ENCODE measurements at places on chromosomes 1 and 21. TPM values are rescaled to one million over a fixed set of nuclear protein-coding genes. Genes with fewer than 3 reads are reported as not detected.

The EFNA3 gene
- total RNA-seq: 0.59 TPM

The TEX35 gene
- total RNA-seq: not detected

The SYCP1 gene
- not detected for total RNA-seq

The FAM167B gene
- total RNA-seq: 0.20 TPM

The S100A7A gene
- not detected for total RNA-seq

The KLHDC7A gene
- total RNA-seq: not detected

The IL19 gene
- total RNA-seq: not detected

The TMPRSS3 gene
- not detected for total RNA-seq

The TSPEAR gene
- not detected for total RNA-seq

The SIM2 gene
- 1.8 TPM for total RNA-seq

The KRTAP13-2 gene
- total RNA-seq: not detected

The IVL gene
- not detected for total RNA-seq

The COQ8A gene
- total RNA-seq: 4.2 TPM

The LCE1E gene
- not detected for total RNA-seq

The PLEKHA6 gene
- total RNA-seq: 1.6 TPM

The NKAIN1 gene
- total RNA-seq: 2.8 TPM

The TOR1AIP1 gene
- total RNA-seq: 77.8 TPM

The SPRR4 gene
- not detected for total RNA-seq

The DNAI4 gene
- 4.3 TPM for total RNA-seq

The OR2AJ1 gene
- not detected for total RNA-seq

The FYB2 gene
- total RNA-seq: not detected

The HES4 gene
- 44.1 TPM for total RNA-seq

The CFHR1 gene
- total RNA-seq: not detected

The PRR9 gene
- total RNA-seq: not detected

The TNFRSF8 gene
- total RNA-seq: 0.47 TPM

All from M059J (cell line).